ENCODE measurements at places on chromosomes 3 and 15. TPM values are rescaled to one million over a fixed set of nuclear protein-coding genes. Genes with fewer than 3 reads are reported as not detected.

The DISP2 gene
- total RNA-seq, result 0.08 TPM

The NUP210 gene
- 8.2 TPM for total RNA-seq

The ALPK3 gene
- total RNA-seq, result 0.42 TPM

The CYP19A1 gene
- total RNA-seq, result 1.6 TPM

The SMAD6 gene
- total RNA-seq, result 7.7 TPM

The TNFAIP8L3 gene
- total RNA-seq, result 24.0 TPM

The SLITRK3 gene
- not detected for total RNA-seq

The TP53BP1 gene
- total RNA-seq, result 13.0 TPM

The SPATA12 gene
- not detected for total RNA-seq

The CHRNA7 gene
- total RNA-seq, result 1.3 TPM

The CCNL1 gene
- 118 TPM for total RNA-seq

The WDR93 gene
- 0.12 TPM for total RNA-seq

The PLA2G4D gene
- total RNA-seq, result 31.5 TPM

The SERPINI2 gene
- total RNA-seq, result not detected

The ONECUT1 gene
- not detected for total RNA-seq
